AG09309 (cell line): ENCODE measurements at places on chromosomes 5 and 9.

DNA sequence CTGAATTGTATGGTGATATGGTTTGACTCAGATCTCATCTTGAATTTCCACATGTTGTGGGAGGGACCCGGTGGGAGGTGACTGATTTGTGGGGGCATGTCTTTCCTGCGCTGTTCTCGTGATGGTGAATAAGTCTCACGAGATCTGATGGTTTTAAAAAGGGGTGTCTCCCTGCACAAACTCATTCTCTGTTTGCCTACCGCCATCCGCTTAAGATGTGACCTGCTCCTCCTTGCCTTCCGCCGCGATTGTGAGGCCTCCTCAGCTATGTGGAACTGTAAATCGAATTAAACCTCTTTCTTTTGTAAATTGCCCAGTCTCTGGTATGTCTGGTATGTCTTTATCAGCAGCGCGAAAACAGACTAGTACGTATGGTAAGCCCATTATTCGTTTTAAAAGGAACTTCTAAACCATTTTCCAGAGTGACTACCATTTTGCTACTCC, 48.7 kb downstream of the SLC36A1 start:
- DNase-seq = no peak

GRCh38 chr9:117703537-117703936, 666 bp upstream of the TLR4 start:
- no peak for DNase-seq

- no peak for DNase-seq
Observed at GRCh38 chr5:149421372-149421685, 42.2 kb upstream of the IL17B start.

GRCh38 chr9:69757996-69758675, 1.7 kb downstream of the PTAR1 start:
- no peak for DNase-seq

DNA sequence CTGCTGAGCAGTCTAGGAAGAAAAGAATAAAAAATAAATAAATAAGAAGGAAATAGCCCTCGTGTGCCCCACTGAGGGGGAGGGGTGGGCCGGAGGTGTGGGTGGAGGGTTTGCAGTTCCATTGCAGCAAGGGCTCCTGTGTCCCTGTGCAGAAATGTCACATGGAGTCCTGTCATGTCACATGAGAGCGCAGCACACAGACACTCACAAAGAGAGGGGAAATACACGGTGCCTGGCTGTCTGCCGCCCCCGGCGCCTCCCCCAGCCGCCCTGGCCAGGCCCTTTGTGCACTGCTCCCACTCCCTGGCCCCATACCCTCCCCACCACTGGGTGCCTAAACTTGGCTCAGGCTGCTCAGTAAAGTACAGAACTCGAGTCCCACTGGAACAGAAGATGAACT, 55.6 kb upstream of the SPTLC1 start:
- DNase-seq = no peak

DNA sequence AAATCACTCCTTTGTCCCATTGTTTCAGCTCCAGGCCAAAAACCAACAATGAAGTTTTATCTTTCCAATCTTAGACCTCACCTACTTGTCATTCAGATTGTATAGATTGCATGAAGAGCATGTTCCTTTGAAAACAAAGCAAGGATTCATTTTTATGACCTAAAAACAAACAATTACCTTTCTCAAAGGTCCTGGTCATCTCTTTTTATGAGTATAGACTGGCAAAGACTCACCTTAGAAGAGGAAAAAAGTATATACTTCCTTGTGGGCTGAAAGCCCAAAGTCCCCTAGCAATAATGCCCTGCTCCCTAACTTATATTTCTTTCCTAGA, 28.4 kb upstream of the TLE1 start:
- no peak for DNase-seq

DNA sequence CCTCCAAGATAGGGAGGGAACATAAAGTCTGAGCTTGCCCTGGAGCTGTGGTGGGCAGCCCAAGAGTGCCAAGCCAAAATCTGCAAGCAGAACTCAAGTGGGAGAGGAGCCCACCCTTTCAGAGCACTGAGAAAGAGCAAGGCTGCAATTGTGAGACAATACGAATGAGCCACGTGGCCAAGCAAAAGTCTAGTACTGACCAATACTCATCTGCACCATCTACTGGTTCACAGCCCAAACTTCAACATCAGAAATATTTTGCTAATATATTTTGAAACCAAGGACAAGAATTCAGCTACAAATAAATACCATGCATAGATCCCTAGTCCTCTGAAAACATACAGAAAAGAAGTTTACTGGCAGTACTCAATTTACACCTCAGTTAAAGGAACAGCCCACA, 696.2 kb upstream of the COX7C start:
- no peak for DNase-seq

DNA sequence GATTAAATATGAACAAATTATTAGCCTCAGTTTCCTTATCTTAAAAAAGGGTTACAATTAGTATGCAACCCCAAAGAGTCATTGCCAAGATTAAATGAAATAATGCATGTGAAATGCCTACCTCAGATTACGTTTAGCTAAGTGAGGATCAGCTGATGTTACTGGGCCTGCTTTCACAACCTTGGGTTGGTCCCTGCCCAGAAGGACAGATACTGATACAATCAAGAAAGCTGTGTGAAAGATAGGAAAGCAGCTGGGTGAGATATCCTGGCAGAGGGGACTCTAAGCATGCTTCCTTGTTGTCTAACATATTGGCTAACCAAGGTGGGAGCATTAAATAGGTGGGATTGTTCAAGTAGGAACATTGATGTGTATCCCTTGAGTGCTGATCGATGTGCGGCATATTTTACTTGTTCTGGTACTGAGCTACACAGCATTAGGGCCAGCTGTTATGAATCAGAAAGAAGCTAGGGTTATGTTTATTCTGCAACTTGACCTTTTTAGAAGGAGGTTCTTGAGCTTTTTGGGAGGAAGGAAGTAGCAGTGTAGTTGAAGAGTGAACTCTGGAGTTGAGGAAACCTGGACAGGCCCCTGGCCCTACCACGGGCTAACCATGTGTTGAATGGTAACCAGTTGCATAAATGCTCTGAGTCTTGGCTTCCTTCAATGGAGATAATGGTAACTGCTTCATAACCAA, 28.9 kb downstream of the SNX24 start:
- no peak for DNase-seq

GRCh38 chr5:147512659-147513379, 3.0 kb upstream of the DPYSL3 start:
- DNase-seq = no peak

DNA sequence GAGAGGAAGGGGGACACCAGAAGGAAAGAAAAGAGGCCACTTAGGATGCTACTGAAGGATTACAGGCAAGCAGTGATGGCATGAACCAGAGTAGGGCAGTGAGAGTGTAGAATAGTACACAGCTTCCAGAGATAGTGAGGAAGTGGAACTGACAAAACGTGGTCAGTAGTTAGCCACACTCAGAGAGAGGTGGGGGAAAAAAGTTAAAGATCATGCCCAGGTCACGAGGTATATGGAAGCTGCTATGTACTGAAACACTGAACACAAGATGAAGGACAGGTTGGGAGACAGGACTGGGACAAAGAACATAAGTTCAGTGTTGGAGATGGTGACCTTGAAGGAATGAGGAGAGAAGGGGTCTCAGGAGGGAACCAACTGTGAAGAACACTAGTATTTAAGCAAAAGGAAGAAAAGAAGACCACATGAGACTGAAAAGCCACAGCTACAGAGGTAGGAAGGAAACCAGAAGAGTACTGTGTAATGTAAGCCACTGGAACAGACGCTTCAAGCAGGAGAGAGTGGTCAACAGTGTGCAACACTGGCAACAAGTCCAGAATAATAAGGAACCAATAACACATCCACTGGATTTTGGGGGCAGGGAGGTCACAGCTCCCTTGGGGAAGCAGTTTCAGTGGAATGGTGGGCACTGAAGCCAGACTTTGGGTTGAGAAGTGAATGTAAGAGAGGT, 45.5 kb downstream of the ELL2 start:
- DNase-seq = no peak

DNA sequence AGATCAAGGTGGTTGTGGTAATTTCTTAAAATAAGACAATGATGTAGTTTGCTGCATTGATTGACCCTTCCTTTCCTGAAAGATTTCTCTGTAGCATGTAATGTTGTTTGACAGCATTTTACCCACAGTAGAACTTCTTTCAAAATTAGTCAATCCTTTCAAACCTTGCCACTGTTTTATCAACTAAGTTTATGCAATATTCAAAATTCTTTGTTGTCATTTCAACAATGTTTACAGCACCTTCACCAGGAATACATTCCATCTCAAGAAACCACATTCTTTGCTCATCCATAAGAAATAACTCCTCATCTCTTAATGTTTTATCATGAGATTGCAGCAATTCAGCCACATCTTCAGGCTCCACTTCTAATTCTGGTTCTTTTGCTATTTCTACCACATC, 43.8 kb downstream of the NR2F1 start:
- no peak for DNase-seq

- no peak for DNase-seq
Observed at GRCh38 chr5:96648023-96648422, 14.2 kb upstream of the CAST start.

DNA sequence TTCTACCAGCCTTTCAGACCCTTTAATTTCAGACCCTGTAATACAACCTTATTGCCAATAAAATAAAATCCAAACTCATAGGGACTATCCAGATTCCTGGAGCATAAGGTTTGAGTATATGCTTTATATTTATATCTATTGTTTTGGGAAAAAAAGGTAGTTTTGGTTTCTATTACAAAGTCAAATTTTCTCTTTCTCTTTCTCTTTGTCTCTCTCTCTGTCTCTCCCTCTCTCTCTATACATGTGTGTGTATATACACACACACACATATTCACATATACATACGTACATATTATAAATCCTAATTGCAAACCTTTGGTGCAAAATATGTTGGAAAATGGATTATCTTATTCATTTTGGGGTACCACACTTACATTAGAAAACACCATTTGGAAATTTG, 39.0 kb downstream of the TMEM232 start:
- no peak for DNase-seq

GRCh38 chr9:110528645-110529044, 50.9 kb downstream of the SVEP1 start:
- no peak for DNase-seq

GRCh38 chr5:34511915-34512314, 144.2 kb upstream of the RAI14 start:
- DNase-seq = no peak
